ENCODE measurements at places on chromosomes 11 and 22. TPM values are rescaled to one million over a fixed set of nuclear protein-coding genes. Genes with fewer than 3 reads are reported as not detected.

GRCh38 chr22:30474683-30475424 lies 3.0 kb upstream of the SEC14L3 start:
- DNase-seq: no peak

The OMP gene
- total RNA-seq: 10.4 TPM

- no peak for DNase-seq
These were observed 817.4 kb downstream of the NTM start for GRCh38 chr11:132187814-132188213.

The MAP6 gene
- 13.3 TPM for total RNA-seq

GRCh38 chr11:76616676-76617552 lies 53.6 kb downstream of the LRRC32 start:
- no peak for DNase-seq

- DNase-seq: peak; percentile 54
These were observed at the start of gene APOBEC3A for GRCh38 chr22:38957046-38957770. APOBEC3A (plus strand) TSS chr22:38957609; CDS start chr22:38957692, 83 bp downstream.

- DNase-seq: no peak
These were observed 41.0 kb upstream of the PARVG start for GRCh38 chr22:44139773-44140172.

DNA sequence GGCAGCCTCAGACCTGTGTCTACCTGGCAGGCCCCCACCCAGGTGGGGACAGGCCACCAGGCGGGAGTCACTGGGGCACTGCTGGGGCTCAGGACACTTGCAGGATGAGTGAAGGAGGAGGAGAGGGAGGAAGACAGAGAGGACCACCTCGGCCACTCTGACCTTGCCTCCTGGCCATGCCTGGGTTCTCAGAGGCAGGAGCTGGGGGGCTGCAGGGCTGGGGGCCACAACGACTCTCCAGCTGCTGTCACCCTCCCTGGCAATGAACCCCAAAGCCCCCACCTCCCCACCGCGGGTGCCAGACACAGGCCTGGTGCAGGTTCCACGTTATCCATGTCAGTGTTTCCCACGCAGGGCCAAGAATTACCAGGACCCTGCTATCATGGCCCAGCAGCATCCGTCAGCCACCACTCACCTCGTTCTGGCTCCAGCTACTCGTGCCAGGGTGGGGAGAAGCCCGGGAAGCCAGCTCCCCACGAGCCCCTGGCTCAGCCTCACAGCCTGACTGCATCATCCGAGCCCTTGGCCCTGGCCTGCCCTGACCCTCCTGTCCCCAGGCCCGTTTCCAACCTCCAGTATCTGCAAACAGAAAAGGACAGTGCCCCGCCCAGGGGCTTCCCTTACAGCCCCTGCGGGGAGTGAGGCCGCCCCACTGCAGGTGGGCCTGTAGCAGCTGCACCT lies 62.4 kb downstream of the BRD1 start:
- no peak for DNase-seq

- no peak for DNase-seq
These were observed 49.7 kb downstream of the EXT2 start for GRCh38 chr11:44145011-44145775.

The ATG2A gene
- 39.3 TPM for total RNA-seq

The SPON1 gene
- 195 TPM for total RNA-seq

- no peak for DNase-seq
These were observed 48.9 kb downstream of the ST14 start for GRCh38 chr11:130208241-130209127.

DNA sequence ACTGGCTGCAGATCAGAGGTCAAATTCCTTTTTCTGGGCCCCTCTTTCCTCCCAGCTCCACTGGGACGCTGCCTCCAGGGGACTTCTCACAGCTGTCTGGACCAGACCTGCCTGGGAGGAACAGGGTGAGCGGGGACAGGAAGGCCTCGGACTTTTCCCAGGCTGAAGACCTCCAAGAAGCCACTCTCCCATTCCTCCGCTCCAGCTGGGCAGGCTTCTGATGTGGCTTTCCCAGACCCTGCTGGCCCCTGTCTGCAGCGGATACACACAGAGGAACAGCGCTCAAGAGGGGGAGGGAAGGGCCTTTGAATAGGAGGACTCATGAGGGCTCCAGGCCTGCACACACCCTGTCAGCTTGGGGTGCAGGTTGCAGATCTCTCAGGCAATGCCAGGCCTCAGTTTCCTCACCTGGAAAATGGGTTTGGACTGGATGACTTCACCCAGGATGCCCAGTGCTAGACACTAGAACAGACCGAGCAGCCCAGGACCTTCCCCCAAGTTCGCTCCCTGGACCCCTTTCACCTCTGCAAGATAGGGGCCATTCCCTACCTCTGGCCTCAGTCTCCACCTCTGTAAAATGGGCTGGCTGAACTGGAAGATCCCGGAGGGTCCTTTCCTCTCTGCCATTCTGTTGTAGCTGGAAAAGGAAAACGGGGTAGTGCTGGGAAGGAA lies 36.6 kb downstream of the MB start:
- DNase-seq: no peak

- no peak for DNase-seq
These were observed 4.3 kb upstream of the OR51V1 start for GRCh38 chr11:5204787-5205186.

DNA sequence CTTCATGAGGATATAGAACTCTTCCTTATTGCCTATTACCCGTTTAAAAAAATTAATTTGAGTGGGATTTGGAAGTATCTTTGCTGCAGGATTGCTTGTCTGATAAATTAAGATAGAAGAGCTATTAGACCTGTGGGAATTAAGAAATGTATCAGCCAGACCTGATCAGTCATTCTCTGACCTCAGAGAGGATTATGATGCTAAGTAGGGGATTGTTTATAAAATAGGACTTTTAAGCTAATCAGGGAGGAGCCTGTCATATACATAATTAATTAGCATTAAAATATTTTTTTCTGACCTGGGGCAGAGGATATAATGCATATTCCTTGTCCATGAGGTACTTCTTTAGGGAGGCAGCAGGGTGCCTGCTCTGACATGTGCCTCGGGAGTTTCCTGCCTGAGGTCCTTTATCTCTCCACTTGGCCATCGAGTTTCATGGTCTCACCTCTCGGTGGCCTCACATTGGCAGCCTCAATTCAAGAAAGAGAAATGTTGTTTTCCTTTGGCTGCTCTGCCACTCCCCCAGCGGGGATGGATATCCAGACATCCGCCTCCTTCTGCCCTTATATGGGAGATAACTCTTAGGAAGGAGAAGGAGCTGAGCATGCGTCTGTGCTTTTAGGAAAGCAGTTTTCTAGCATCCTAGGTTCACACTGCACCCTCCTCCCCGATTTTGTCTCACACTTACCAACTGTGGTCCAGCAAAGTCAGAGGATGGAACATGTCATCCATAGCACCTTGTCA lies 41.1 kb downstream of the DIXDC1 start:
- peak; percentile 74 for DNase-seq

All from mucosa of gallbladder (tissue), 1 donor.